Mesangial cell (primary cell): ENCODE measurements at places on chromosomes 1 and 21. TPM values are rescaled to one million over a fixed set of nuclear protein-coding genes. Genes with fewer than 3 reads are reported as not detected.

DR1 gene
- 20.7 and 27.7 TPM in 2 replicates for total RNA-seq

CLCA2 gene
- total RNA-seq, result not detected in 2 replicates

DMRTA2 gene
- not detected in 2 replicates for total RNA-seq

CYP4A22 gene
- total RNA-seq, result not detected in 2 replicates

RBP7 gene
- total RNA-seq, result 1.6 and 5.4 TPM in 2 replicates

EPB41 gene
- total RNA-seq, result 10.4 and 15.6 TPM in 2 replicates

AADACL4 gene
- 0.13 TPM in 1 of 2 replicates, not detected in the other for total RNA-seq

BATF3 gene
- 1.8 and 2.6 TPM in 2 replicates for total RNA-seq

CEP85 gene
- total RNA-seq, result 4.9 and 17.8 TPM in 2 replicates

KCND3 gene
- not detected in 2 replicates for total RNA-seq

FALEC gene
- 0.49 TPM in 1 of 2 replicates, not detected in the other for total RNA-seq

TRNAU1AP gene
- 17.3 and 19.4 TPM in 2 replicates for total RNA-seq

TCP10L gene
- total RNA-seq, result under 0.01 TPM in 1 of 2 replicates, not detected in the other

ALX3 gene
- total RNA-seq, result not detected in 2 replicates

CAMK1G gene
- 0.51 TPM in 1 of 2 replicates, not detected in the other for total RNA-seq

TMEM240 gene
- total RNA-seq, result 1.8 and 3.8 TPM in 2 replicates

WDR26 gene
- 27.4 and 41.8 TPM in 2 replicates for total RNA-seq

HSD11B1 gene
- not detected in 2 replicates for total RNA-seq

EVA1B gene
- 234 and 597 TPM in 2 replicates for total RNA-seq

CSF1 gene
- 16.1 and 22.7 TPM in 2 replicates for total RNA-seq

VASH2 gene
- 4.1 and 6.2 TPM in 2 replicates for total RNA-seq

RNU1-4 gene
- under 0.01 TPM in 2 replicates for total RNA-seq

GNG4 gene
- total RNA-seq, result 0.51 and 1.1 TPM in 2 replicates

HSD3B1 gene
- total RNA-seq, result not detected in 2 replicates

VWA5B1 gene
- not detected in 2 replicates for total RNA-seq

IL24 gene
- total RNA-seq, result not detected in 2 replicates
